ENCODE measurements at places on chromosomes 2 and 18.

- no peak for DNase-seq
These were observed 430.2 kb downstream of the SETBP1 start for GRCh38 chr18:45110577-45111501.

DNA sequence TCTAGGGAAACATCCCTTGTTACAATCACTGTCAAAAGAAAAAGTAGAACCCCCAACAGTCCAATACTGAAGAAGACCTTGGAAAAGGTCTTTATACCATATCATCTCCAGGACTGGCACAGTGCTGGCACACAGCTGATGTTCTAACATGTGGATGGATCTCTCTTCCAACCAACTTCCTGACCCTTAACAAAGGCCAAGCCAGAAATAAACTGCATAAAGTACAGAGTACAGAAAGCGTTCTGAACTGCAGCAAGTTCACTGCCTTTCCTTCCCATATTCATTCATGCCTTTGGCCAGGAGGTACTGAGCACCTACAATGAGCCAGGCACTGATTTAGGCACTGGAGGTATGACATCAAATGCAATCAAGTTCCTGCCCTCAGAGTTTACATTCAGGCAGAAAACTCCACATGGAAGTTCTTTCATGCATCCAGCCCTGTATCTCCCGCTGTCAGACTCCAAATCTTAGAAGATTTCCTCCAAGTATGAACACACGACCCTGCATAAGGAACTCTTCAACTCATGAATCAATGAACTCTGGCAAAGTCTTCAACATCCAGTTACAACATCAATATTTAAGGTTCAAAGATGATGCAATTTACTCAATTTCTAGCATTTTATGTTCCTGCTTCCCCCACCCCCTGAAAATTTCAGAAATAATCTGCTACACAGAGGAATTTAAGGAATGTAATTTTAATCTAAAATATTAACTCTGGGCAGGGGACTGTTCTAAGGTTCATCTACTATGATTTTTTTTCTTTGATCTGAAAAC lies 33.8 kb downstream of the ACVR1 start:
- no peak for DNase-seq

DNA sequence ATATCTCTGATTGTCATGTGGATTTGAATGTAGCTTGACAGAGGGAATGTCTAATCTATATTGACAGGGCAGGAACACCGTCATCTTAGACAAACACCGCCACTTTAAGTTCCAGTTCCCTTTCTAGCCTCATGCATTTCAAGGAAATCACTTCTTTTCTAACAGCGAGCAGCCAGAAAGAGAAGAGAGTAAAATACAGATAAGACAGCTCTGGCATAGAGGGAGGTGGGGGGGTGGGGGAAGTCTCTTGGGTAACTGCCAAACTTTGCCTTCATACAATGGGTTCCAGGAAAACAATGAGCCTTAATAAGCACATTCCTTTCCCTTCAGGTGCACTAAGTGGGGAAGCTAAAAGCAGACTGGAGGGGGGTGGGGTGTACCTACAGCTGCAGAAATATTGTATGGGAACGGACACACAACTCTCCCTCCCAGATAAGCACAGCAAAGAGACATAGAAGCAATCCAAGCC lies 37.2 kb downstream of the CASP10 start:
- no peak for DNase-seq

GRCh38 chr2:141041281-141041680 lies 1089.5 kb downstream of the LRP1B start:
- no peak for DNase-seq

DNA sequence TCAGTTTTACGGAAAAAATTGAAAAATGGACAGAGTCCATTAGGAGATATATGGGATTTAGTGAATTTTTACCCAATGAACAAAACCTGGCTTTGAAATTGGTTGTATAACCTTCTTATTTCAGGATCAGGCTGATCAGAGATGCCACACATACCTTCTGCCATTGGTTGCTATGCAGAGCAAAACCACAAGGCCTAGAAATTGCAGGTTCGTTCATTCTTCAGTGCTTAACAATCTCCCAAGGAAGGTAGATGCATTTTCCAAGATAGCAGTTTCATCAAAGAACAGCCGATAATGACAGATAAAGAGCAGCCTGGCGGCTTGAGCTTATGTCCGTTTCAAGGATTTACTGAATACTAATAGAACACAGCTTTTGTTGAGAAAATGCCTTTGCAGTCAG lies 868.8 kb downstream of the EPHA4 start:
- no peak for DNase-seq

DNA sequence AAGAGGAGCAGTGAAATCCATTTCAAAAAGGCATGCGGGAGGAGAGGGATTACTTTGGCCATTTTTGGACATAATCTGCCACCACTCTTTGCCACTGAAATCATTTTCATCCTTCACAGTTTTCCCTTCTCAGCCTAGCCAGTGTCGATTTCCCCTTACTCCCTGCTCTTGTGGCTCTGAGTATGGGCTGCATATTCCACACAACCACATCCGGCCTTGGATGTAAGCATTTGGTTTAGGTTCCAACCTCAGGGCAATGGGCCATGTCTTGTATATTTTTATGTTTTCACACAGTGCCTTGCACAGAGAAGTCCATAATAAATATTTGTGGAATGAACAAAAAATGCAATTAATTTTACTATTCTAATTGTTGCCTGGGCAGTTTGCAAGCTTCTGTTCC lies 7.7 kb upstream of the SERPINE2 start:
- DNase-seq, result no peak

GRCh38 chr2:166074430-166074829 lies 53.4 kb downstream of the SCN1A start:
- no peak for DNase-seq

- no peak for DNase-seq
These were observed 1.4 kb downstream of the RPRD1A start for GRCh38 chr18:36066001-36066400.

GRCh38 chr18:28124131-28125029 lies 52.5 kb downstream of the CDH2 start:
- no peak for DNase-seq

- DNase-seq, result no peak
These were observed 23.3 kb downstream of the RAB31 start for GRCh38 chr18:9731380-9731779.

- DNase-seq, result no peak
These were observed 66.3 kb downstream of the EMX1 start for GRCh38 chr2:72983500-72984161.

- no peak for DNase-seq
These were observed 155.1 kb upstream of the RASGRP3 start for GRCh38 chr2:33321236-33321771.

DNA sequence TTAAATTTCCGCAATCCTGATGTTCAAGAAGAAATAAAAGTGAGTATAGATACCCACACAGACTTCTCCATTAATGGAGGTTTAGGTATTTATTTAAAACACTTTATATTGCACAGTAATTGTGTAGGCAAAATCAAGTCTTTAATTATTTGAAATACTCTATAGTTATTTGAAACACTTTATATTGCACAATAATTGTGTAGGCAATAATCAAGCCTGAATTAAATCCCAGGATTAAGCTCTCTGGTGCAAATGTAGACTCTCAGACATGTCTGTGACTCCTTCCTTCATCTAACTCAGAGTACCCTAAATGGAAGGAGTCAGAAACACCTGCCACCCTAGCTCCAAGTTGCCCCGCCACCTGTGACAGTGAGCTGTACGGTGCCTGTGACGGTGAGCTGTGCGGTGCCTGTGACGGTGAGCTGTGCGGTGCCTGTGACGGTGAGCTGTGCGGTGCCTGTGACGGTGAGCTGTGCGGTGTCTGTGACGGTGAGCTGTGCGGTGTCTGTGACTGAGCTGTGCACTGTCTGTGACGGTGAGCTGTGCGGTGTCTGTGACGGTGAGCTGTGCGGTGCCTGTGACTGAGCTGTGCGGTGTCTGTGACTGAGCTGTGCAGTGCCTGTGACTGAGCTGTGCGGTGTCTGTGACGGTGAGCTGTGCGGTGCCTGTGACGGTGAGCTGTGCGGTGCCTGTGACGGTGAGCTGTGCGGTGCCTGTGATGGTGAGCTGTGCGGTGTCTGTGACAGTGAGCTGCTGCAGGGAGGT lies 11.0 kb downstream of the SLC3A1 start:
- DNase-seq, result no peak

DNA sequence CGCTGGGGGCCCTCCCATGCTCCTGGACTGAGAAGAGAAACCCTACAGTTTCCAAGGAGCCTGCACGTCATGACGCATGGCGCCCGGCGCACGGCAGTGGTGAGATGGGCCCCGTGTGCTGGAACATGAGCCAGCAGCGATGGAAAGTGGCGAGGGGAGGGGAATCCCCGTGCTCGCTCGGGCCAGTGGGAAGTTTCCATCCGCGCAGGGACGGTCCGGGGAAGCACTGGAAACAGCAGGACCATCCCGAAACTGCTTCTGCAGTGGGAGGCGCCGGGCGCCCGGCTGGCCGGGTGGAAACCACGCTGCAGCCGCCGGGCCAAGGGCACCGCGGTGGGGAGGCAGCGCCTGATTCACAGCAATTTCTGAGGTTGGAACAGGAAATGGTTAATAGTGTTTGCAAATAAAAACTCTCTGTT lies 4.9 kb upstream of the PDCD1 start:
- DNase-seq, result no peak

DNA sequence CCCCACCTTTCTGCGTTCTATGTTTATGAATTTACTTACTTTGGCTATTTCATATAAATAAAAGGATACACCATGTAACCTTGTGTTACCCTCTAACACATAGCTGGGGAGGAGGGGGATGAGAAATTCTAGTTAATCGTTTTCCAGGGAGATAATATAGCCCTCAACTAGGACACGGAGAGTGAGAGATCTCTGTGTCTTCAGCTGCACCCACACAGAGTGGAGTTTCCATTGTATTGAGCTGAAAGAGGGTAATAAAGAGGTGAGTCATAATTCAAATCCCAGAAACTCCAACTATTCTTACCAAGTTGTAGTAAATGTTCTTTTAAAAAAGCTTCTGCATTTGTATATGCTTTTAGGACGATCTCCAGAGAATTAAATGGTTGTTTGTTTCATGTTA lies 110.1 kb upstream of the SULT1C3 start:
- no peak for DNase-seq

GRCh38 chr18:39871961-39872360 lies 2083.1 kb upstream of the PIK3C3 start:
- no peak for DNase-seq

- DNase-seq, result no peak
These were observed 26.8 kb downstream of the SMAD7 start for GRCh38 chr18:48923746-48924629.

- no peak for DNase-seq
These were observed 79.7 kb upstream of the ACAA2 start for GRCh38 chr18:49893036-49893435.

Data from NCI-H1092 (cell line).